ENCODE measurements at places on chromosomes 3 and 15.

DNA sequence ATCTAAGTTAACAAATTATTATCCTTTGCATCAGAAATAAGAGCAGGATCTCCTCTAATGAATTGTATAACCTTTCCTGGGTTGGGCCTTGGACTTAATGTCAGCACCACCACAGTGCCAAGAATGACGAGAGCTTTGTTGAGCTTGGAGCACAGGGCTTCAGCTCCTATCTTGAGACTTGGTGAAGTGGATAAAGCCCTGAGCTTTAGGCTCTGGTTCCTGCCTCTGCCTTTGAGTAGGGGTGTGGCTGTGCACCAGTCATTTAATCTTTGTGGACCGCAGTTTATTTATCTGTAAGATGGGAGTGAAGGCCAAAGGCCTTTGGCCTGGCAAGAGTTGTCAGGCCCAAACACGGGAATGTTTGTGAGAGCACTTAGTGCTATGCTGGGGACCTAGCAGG lies 162.2 kb downstream of the VGLL4 start:
- no peak for DNase-seq

DNA sequence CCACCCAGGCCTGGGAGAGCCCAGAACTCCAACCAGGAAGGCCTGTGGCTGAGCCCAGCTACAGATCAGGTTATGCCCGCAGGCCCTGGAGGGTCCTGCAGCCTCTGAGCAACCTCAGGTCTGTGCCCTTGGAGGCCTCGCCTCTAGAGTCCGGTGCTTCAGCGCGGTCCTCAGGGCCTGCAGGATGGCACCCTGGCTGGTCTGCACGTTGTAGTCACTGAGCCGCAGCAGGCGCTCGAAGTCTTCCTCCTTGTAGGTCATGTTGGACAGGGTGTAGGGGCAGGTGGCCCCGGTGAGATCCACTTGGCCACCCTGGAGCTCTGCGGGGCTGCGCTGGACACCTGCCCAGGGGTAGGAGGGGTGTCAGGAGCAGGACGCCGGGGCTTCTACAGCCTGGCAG lies 25.8 kb downstream of the PLA2G4D start:
- DNase-seq, result no peak

- DNase-seq, result no peak
These were observed 36.0 kb downstream of the RAB27A start for GRCh38 chr15:55253580-55253979.

DNA sequence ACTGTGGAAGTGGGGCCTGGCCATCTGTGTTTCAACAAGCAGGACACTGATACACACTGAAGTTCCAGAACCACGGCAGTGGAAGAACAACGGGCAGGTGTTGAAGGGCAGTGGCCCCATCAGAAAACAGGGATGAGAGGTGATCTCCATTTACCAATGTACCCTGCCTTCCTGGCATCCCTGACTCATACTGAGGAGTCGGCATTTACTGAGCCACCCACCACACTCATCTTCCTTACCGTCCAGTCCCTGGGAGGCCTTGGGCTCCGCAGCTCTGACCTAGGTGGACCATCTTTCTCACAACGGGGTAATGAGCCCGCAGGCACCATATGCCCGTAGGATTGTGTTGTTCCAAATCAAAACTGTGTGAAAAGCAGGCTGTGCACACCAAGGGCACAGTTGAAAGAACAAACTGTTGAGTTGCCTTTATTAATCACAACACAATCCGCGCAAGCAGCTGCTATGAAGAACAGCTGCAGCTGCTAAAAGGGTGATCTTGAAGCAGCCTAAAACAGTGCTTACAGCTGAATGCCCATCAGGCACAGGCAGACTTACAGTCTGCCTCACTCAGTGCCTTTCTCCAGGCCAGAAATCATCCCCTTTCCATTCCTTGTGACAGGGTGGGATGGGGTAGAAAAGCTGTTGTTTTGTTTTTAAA lies 12.9 kb downstream of the MB21D2 start:
- DNase-seq, result no peak

GRCh38 chr3:132268956-132269355 lies 48.3 kb upstream of the ACP3 start:
- no peak for DNase-seq

GRCh38 chr3:27324686-27325085 lies 44.5 kb downstream of the NEK10 start:
- no peak for DNase-seq

GRCh38 chr3:188617988-188618701 lies 464.2 kb downstream of the LPP start:
- no peak for DNase-seq

DNA sequence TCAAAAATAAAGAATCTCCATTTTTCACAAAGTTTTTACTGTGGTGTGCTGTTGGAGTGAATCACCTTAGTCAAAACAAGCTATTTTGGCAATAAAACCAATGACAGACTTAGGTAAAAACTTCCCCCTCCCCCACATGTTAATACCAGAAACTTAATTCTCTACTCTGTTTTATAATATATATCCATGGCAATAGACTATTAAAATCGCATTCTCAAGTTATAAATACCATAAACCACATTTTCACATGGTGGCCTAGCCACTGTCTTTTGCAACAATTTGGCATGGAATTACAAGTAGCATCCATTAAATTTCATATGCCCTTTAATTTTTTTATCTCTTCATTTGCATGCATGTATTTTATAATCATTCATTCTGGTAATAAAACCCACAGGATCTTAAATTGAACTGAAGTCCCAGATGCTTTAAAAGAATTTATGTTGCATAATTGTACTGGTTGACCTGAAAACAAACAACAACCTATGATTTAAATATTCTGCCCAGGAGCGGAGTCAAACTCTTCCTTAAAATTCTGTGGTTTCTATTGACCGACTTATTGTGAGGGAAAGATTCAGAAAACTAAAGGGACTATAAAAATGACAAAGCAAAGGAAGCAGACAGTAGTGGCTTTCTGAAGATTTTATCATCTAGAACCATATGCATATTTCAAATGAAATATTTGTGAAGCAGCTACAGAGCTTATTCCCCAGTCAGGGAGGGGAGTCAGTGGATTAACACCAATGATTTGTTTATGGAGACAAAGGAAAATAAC lies 229.0 kb upstream of the TBL1XR1 start:
- no peak for DNase-seq

DNA sequence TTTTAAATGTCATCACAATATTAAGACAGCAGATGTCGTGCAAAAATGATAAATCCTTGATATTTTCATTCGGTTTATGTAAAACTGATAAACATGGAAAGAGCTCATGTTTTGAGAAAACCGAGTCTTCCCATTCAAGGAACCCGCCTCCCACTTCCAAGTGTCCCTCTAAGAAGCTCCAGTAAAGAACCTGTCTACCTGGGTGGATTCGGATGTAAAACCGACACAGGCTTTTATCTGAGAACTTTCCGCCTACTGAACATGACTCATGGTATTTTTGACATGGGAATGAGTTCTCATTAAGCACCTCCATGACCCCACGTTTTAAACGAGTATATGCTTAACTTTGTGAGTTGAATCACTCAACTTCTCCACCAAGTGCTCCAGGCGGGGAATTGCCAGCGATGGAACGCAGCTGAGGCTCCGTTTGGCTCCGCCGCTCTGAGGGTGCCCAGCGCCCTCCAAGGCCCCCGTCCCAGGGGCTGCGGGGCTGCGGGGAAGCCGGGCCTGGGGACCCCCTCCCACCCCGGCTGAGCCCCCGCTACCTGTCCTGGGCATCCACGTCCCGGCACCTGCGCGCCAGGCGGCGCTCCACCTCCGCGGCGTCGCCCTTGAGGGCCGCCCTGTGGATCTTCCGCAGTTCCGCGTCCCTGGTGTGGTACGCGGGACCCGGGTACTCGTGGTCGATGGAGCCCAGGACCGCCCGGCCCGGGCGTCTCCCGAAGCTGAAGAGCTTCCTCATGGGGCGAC lies 119.9 kb downstream of the LMLN start:
- no peak for DNase-seq

- no peak for DNase-seq
These were observed 305.1 kb downstream of the LSAMP start for GRCh38 chr3:116140100-116140689.

DNA sequence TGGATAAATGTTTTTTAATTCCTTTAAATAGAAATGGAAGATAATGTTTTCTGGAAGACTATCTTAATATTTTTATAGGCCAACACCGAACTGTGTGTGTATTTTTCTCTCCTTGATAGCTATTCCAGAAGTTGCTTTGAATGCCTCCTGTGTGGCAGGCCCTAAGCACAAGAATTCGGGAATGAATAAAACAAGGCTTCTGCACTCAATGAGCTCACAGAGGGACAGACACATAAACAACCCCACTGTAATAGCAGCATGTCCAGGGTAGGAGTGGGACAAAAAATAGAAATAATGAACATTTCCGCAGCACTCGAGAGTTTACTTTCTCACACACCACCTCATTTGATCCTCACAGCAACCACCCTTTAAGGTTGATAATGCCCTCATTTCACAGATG lies 18.0 kb downstream of the SRGAP3 start:
- no peak for DNase-seq

DNA sequence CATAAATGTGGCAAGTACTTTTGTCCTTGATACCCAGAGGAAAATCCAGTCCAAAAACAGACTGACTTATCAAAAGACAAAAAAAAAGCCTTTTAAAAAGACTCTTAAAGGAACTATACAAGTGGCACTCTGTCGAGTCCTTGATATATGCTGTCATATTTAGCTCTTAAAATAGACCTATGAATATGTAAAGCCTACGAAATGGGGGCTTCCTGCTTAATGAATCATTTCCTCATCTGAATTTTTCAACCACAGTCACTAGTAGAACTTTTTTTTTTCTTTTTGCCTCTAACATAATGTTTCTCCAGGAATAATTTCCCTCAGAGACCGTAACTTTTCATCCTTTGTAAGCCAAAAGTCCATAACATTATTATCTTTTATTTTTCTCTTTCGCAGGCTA lies 95.8 kb downstream of the P3H2 start:
- no peak for DNase-seq

- DNase-seq, result no peak
These were observed 90.0 kb upstream of the SPATA12 start for GRCh38 chr3:56970461-56970879.

DNA sequence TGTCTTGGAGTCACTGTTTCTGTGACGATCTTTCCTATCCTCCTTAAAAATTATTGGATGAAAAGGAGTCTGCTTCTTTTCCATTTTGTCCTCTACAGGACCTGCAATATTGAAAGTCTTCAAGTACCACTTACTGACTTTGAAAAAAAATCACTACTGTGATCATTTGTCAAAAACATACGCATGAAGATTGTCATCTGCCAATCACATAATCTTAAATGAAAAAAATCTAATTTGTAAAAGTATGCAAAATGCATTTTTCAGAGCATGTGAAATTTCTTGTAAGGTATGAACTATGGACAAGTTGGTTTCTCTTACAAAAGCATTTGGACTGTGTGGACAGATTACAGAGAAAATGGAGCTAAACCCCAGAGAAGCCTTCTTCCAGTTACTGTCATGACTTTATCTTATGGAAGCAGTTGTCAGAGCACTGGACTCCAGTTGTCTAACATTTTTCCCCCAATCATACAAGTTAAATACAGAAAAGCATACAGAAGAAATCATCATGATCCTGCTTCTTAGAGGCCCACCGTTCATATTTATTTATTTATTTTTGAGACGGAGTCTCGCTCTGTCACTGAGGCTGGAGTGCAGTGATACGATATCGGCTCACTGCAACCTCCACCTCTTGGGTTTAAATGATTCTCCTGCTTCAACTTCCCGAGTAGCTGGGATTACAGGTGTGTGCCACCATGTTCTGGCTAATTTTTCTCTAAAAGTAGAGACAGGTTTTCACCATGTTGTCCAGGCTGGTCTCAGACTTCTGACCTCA lies 3.4 kb upstream of the PXK start:
- no peak for DNase-seq

- DNase-seq, result peak; percentile 66
These were observed 135.1 kb downstream of the TMCO5A start for GRCh38 chr15:38069511-38070011.

- DNase-seq, result peak; percentile 81
These were observed 757 bp upstream of the DIPK2A start for GRCh38 chr3:143970773-143971358.

DNA sequence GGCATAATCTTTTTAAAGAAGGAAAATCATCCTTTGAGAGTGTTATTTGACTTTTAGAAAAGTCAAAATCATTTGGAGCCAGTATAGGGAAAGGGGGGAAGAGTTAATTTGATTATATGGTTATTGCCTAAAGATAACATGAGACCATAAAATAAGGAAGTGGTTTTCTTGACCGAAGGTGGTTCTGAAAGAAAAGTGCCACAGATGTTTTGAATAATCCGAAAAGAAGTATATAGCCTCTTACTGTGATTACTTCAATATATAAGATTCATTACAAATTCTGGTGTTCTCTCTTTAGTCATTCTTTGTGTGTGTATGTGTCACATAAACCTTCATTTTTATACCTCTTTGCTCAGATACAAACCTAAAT lies 1.1 kb downstream of the DNAJB11 start:
- no peak for DNase-seq

GRCh38 chr3:37940242-37940908 lies 50.2 kb upstream of the VILL start:
- no peak for DNase-seq

DNA sequence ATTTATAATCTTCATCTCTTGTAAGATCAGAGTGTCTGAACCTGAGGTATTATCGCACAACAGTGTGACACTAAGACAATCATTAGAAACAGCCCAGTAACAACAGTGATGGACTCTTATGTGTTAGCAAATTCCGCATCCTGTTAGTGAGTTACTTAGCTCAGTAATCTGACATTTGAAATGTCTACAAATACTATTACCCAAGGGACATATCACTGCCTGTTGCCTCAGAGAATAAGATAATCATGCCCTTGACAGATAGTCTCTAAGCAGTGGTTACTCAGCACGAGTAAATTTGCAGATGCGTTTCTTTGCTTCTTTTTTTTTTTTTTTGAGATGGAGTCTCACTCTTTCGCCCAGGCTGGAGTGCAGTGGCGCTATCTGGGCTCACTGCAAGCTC lies 13.4 kb upstream of the RTP1 start:
- DNase-seq, result no peak

DNA sequence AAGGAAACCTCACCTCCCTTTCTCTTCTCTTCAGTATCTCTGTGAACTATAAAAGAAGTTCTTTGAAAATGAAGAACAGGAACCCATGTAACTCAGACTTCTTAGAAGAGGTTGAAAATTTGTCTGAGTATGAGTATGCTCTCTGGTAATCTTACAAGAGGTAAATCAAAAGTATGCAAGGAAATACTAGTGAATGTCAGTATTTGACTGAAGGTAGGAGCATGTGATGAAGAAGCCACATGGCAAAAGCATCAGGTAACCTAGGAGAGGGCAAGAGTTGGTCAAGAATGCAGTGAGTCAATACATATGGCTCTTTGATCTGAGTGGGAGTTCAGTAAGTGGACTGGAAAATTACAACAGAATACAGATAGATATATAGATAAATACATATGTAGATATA lies 133.0 kb upstream of the NECTIN3 start:
- no peak for DNase-seq
